Stomach (tissue), 19 donors: ENCODE measurements at places on chromosomes 11 and 22. TPM values are rescaled to one million over a fixed set of nuclear protein-coding genes. Genes with fewer than 3 reads are reported as not detected.

ZNF215 gene
- polyA plus RNA-seq = 0.46 TPM

LSP1 gene
- polyA plus RNA-seq = 239 TPM

MYRF gene
- 19.0 TPM for polyA plus RNA-seq

FAM180B gene
- not detected for polyA plus RNA-seq

SLC22A6 gene
- not detected for polyA plus RNA-seq

ABCG4 gene
- not detected for polyA plus RNA-seq
